ENCODE measurements at places on chromosomes 2 and 18.

DNA sequence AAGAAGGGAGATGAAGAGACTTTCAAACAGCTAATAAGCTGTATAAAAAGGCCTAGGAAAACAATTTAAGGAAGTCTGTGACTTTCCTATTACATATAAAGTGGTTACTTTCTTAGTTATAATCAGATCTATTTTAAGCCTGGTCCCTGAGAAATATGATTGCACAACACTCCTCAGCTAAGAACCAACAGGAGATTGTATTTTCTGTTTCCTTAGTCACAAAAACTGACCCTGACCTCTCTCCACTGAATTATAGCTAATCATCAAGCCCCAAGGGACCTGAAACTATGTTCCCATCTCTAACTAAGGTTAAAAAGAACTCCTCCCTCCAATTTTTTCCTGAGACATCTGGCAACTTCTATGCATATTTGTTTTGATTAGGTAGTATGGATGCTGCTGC, 106.9 kb downstream of the ROCK1 start:
- DNase-seq: no peak

DNA sequence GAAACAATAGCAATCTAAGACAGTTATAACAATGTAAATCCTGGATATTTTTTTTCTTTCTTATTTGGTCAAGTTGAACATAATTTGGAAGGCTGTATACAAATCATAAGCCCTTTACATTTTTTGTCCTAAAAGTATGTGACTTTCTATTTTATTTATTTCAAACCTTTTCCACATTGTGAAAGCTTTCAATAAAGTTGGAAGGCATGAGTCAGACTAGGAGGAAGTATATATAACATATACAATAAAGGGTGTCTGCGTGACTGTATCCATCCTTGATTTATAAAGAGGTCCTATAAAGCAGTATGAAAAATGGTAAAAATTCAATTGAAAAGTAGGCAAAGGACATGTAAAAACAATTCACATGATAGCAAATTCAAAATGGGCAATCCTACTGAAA, 44.4 kb downstream of the CRACDL start:
- no peak for DNase-seq

DNA sequence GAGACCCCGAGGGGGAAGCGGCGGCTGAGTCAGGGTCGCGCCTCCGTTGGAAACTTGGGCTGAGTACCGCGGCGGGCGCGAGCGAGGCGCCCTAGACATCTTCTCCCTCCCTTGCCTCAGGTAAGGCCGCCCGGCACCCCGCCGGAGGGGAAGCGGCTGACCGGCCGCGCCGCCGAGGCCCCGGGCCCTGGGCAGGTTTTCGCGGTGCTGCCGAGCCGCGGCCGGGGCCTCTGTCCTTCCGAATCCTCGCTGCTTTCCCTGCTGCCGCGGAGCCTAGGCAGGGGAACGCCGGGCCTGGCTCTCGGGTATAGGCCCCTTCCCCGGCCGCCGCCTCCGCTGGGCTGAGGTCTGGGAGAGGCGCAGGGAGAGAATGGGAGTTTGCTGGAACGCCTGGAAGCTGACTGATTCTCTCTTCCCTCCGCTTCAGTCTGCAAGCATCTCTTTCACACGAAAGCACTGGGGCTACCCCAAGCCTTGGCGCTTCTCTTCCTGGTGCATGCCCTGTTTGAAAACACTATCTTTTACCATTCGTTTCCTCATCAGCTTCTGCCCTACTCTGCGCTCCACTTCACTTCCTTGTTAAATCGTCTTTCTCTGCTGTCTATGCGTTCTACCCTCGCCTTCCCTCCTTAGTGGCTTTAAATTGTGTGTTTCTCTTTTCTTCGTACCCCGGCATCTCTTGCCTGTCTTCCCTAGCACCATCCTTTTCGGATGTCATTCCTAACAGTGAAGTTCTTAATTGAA, 652 bp downstream of the PPM1B start:
- DNase-seq: peak; percentile 13

DNA sequence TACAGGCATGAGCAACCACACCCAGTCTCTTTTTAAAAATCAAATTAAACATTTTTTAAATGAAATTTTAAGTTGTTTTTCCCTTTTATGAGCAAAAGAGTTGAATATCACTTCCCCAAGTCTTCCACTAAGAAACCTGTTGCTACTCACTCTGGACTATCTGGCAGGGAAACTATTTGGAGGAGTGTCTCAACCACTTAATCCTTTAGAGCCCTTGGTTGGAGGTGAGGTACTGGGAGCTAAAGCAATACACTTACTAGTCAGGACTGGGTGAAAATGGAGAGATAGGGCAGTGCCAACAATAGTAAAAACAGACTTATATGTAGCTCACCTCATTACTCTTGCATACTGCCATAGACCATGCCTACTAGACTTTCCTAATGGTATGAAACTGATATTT, 135.5 kb downstream of the RND3 start:
- DNase-seq: no peak

DNA sequence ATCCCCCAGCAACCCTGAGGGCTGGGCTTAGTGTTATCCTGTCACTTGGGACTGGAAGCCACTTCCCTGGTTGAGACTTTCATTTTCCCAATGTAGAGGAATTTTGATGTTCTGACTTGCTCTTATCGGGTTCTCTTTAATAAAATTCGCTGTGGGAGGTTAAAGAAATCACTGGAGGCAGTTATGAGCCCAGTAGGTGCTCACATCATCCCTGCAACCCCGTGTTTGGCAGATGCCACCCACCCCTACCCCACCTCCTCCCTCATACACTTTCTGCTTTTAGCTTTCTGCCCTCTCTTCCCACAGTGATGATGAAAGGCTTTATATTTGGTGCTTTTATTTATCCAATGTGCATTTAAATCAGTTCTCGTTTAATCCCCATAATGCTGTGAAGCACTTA, 106.6 kb downstream of the MAPK4 start:
- DNase-seq: no peak

DNA sequence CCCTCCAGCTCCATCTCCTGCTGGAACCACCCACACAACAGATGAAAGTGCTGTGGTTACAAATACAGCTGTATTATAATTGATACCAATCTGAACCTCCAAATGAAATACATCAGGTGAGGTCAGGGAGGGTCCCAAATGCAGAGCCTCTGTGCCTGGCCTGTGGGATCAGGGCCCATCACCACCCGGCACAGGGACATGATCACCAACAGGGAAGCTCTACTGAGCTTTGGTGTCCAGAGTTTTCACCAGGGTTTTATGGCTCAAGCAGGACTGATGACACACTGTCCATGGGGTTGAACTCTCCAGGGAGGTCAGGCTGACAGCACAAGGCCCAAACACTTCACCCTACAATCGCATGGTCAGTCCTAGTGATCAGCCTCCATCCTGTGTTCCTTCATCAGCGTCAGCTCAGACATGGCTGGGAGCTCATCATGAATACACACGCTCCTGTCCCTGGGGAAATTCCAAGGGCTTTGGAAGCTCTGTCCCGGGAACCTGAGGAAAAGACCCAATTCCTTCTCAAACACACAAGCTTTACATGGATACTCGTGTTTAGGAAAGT, 3.9 kb upstream of the PXDN start:
- DNase-seq: no peak

DNA sequence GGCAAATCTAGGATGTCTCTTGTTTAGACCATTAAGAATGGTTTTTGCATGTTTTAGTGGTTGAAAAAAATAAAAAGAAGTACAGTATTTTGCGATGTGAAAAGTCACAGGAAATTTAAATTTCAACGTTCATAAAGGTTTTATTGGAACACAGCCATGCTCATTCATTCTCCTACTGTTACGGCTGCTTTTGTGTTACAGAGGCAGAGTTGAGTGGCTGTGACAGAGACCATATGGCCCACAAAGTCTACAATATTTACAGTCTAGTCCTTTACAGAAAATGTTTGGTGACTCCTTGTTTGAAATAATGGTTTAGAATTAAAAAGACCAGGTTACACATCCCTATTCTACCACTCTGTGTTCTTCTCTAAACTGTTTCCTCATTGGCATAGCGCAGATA, 48.1 kb downstream of the MYOM1 start:
- no peak for DNase-seq

GRCh38 chr2:126886211-126886915, 12.3 kb upstream of the TEX51 start:
- DNase-seq: peak; percentile 30

- DNase-seq: no peak
Measured at GRCh38 chr2:165790466-165790865, 3.6 kb downstream of the GALNT3 start.

DNA sequence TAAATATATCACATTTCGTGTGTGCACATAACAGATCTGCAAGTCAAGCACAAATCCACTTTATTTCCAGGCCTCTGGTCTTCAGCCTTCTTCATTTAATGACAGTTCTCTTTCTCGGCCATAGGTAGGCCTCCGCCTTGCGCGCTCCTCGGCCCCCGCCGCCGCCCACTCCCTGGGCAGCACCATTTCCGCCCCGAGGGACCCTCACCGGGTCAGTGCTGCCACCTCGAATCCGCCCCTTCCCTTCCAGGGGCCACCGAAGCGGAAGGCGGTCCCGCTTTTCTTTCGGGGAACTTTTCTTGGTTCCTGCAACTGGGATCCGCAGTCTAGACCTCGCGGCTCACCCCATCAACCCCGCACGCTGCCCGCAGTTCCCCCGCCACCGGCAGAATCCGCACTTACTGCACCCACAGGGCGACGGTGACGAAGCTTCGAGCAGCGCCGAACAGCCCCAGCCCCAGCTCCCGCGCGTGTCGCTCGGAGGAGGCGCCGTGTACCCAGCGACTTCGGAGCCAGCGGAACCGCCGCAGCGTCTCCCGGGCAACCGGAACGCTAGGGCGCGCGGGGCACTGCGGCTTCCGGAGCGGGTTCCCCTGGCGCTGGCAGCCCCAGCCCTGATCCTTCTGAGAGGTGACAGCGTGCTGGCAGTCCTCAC, at the start of gene CDKL4:
Gene CDKL4, minus strand, starts transcription at position 502 of the 655 bp plus-strand sequence.
- DNase-seq: no peak

DNA sequence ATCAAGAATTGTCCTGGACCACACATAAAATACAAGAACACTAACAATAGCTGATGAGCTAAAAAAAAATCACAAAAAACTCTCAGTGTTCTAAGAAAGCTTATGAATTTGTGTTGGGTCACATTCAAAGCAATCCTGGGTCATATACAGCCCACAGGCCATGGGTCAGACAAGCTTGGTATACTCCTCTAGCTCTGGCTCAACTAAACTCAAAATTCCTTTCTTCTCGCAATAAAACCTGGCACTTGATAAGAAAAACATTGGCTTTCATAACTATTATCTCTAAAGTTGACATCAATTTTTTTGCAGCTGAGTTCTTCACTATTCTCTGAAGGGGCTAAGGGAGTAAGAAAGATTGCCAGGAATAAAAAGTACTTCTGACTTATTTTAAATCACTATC, 38.3 kb downstream of the FBXO48 start:
- DNase-seq: no peak

- DNase-seq: peak; percentile 14
Measured at GRCh38 chr2:45889053-45889452, 237.6 kb downstream of the PRKCE start.

DNA sequence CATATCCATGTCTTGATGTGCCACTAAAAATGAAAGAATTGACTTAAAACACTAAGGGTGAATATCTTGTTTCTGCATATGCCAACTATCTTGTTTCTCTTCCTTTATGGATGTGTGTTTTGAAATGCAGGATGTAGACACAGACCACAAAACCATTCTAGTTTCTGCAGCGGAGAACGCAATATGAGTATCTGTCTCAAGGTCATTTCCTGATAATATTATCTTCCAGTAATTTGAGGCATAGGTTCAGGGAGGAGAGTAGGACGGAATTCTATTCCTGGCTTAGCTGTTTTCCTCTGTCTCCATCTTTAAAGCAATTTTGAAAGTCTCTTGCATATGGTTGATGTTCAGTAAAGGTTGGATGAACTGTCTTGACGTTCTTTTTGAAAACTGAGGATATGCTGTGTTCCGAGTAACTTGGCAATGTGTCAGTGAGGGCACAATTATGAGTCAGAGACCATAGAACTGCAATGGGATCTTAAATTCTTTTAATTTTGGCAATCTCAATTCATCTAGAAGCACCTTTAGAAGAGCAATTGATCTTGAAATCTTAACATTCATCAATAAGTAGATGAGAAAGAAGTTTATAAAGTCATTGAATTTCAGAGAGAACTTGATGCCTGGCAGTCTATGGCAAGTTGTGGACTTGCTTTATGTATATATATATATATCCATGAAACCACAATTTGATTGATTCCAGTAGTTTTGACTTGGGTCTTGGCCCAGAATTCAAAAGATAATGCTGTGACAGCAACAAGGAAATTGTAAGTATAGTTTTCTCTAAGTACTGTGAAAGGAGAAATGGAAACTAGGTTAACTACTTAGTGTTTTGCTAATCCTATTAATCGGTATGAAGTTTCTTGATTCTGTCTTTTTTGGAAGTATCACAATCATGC, 24.8 kb downstream of the RAB27B start:
- DNase-seq: no peak

DNA sequence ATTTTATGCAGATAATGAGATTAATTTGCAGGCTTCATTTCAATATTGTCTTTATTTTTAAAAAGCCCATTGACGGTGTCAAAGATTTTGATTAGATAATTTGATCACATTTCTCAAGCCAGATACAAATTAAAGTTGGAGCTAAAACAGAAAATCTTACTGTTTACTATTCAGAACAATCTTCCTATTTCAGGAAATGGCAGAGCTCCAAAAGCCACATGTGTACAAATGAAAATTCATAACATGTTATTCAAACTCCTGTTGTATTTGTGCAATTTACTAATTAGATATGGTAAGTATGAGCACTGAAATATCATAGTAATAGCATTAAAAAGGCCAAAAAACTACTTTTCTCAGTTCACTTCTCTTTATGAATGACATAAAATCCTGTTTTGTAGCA, 682.9 kb downstream of the KCNJ3 start:
- no peak for DNase-seq

DNA sequence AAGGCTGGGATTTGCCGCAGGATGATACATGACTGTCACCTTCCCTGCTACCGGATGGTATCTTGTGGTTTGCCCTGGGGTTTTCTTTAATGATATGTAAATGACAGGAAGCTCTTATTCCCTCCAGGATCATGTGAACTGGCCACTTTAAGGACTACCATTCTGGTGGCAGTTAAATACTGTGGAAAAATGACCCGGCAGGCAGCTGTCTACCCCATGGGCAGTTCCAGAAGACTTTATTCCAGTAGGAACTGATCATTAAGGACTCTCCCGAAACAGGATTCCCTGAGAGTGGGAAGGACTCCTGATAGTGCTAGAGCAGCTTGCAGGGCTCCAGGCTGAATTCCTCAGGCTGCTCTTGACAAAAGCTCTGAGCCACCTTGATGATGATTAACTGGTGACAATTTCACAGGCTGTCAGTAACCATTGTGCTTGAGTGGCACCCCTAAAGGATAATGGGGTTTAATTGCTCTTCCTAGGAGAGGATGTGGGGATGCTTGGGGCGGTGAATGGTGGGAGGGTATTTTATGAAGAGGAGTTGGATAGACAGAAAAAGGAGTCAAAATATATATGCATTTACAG, 212.0 kb downstream of the CPS1 start:
- no peak for DNase-seq

GRCh38 chr2:30259827-30260679, 28.7 kb downstream of the LBH start:
- DNase-seq: no peak
